Left lobe of liver (tissue), 2 donors: ENCODE measurements at places on chromosomes 4 and X.
A peak's percentile ranks its signal among the peaks of the same experiment; 100 is the strongest.

DNA sequence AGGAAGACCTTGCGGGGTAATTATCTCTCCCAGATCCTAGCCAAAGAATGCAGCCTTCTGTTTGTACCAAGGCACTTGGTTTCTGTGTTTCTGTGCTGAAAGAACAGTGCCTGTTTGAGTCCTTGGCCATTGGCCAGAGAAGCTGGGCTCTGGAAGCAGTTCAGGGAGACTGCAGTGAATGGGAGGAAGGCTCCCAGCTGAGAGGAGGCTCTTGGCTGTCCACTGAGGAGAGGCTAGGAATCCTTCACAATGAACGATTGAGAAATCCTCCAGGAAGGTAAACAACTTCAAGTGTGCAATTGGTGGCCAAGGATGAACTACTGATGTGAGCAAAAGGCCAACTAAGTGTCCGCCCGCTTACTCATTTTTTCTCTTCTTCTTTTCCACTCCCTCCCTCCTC, 61.3 kb downstream of the HS3ST1 start:
- DNase-seq: no peak

- DNase-seq: no peak
These were observed 15.6 kb downstream of the DCK start for GRCh38 chr4:71009086-71009485.

GRCh38 chr4:45621971-45622370, 501.9 kb downstream of the GABRG1 start:
- DNase-seq: no peak

GRCh38 chr4:55078987-55079386, 46.4 kb downstream of the KDR start:
- DNase-seq: no peak

DNA sequence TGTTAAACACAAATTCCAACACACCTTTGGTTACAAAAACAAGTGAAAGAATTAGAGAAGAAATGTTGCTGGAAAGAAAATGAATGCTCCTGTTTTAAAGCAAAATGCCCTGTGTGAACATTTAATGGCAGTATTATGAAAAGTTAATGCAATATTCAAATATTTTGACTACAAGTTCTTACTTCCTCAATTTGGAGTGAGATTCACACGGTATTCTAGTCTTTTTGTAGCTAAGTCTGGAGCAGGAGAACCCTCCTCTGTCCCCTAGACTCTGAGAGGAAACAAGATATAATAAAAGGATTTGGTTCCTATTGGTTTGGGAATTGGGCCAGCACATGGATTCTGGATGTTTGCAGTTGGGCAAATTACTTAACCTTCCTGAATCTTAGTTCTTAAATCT, 12.7 kb downstream of the MAD2L1 start:
- DNase-seq: no peak

DNA sequence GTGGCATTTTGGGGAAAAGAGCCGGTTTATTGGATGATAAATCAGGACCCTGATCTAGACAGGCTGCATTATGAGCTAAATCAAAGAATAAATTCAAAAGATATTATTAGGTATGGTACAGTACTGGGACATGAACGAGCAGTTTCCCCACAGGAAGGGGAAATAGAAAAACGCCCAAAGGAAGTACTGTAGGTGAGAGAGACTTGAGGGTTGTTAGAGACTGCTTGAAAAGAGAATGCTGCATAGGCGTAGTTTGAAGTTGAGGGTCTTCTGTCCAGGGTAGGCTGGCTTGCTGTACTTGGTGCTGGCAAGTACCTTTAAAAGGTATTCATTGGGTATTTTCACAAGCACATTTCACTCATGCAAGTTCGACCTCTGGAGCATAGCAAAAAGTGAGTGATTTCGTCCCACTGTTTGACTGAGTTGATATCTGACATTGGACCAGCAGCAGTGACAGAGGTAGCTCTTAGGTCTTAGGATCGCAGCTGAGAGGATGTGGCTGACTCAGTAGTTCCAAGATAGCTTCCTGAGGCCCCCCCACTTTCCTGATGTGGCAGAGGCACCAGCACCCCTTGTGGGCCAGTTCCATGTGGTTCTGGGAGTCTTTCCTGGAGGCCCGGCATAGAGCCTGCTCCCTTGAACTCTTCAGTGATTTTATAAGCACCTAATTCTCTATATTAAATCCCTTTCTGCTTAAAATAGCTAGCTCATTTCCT, 64.3 kb downstream of the TMEM131L start:
- DNase-seq: no peak

DNA sequence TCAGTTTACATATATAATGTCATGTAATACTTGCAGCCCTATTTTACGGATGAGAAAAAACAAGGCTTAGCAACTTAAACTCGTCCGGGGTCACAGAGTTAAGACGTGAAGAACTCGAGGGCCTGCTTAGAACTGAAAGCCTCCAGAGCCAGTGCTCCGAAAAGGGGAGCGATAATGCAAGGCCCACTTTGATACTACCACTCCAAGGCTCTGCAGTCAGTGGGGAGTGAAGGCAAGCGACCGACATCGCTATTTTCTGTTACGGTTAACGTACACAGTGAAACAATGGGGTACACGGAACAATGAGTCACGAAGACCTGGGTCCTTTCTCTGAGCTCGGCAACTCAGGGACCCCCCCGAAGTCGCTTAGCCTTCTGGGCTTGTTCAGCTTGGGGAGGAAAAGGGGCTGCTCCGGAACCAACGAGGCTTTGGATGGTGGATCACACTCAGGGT, 965 bp downstream of the PPA2 start:
- DNase-seq: peak; percentile 46

- DNase-seq: no peak
These were observed 10.0 kb upstream of the AP1S2 start for GRCh38 chrX:15864629-15865028.

DNA sequence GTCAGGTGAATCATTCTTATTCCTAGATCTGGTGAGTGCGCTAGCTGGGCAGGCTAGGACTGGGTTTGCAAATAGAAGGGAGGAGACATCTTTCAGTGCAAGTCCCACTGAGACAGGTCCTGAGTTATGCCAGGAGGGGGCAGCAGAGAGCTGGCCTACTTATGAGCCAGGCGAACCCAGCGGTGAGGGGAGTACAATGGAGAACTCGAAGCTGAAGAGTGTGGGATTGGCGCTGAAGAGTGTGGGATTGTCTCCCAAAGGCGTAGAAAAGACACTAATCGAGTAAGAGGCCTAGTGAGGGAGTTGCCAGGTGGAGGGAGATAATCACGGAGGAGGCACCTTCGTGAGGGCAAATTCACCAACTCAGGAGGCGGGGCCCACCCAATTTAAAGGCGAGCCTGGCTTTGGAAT, 91.7 kb upstream of the CXorf66 start:
- DNase-seq: peak; percentile 69

GRCh38 chr4:92184566-92184965, 119.2 kb upstream of the GRID2 start:
- DNase-seq: no peak

DNA sequence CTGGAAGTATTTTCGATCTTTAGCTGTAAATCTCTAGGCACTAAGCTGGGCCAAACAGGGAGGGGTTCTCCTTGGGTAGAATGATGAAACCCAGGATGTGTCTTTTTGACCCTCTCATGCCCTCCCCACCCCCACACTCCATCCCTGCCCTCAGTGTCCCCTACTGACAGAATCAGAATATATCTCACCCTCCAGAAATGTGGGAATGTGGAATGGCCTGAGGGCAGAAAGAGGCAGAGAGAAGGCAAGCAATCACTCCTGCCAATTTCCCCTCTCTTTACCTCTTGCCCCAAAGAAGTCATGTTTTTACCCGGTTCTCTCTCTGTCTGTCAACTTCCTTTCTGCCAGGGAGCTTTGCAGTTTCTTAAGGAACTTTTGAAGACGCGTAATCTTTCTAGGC, 34.4 kb downstream of the RAP2C start:
- no peak for DNase-seq

- DNase-seq: no peak
These were observed 87.6 kb downstream of the GBA3 start for GRCh38 chr4:22780317-22780716.

DNA sequence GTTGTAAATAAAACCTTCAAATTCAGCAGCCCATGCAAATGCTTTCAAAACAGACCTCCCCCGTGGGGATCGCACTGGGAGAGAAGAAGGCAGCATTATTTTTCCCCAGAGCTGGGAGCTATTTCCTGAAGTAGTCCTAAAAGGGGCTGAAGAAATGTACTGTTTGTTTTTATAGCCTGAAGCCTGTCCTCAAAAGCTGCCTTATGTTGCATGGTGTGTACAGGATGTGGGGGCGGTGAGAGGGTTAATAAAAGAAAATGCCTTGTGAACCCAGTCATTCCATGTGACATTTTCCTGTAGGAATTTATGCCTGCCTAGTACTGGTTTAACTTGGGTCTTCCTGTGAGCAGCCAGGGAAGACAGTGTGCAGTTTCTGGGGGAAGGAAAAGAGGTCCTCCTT, 144.1 kb downstream of the SOWAHB start:
- DNase-seq: no peak

DNA sequence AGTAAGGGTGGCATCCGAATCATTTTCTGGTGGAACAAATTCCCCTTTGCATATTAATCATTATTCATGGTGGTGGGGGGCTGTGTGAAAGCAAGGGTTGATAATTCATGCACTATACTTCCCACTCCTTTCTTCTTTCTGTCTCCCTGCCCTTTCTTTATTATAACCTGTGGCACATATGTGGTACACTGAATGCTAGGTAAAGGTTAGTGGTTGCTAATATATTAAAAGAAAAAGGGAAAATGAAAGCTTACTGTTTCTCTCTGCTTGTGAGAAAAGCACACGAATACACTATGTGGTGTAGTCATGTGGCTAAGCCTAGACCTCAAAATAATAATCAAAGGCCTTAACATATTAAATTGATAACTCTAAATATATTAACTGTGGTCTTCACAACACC, 178.4 kb upstream of the RPS6KA3 start:
- DNase-seq: no peak

- DNase-seq: no peak
These were observed 16.6 kb upstream of the ZNF718 start for GRCh38 chr4:107444-108429.

GRCh38 chrX:39772057-39772832, 325.5 kb downstream of the BCOR start:
- DNase-seq: no peak

DNA sequence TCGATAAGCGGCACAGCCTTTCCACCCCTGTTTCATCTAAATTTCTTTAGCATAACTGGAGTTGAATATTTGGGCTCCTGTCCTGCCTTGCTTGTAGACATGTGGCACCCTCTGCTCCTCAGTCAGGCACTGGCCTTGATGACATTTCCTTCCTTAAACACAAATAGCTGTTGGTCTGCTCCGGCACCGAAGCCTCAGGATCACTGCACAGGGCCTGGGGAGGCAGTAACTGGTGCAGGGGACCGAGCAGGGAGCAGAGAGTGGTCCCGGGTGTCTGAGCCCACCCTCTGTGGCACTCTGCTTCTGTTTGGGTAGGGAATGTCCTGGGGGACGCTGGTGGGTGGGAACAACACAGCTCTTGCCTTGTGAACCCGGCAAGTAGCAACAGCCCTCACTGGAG, 13.6 kb downstream of the RGS12 start:
- peak; percentile 36 for DNase-seq

DNA sequence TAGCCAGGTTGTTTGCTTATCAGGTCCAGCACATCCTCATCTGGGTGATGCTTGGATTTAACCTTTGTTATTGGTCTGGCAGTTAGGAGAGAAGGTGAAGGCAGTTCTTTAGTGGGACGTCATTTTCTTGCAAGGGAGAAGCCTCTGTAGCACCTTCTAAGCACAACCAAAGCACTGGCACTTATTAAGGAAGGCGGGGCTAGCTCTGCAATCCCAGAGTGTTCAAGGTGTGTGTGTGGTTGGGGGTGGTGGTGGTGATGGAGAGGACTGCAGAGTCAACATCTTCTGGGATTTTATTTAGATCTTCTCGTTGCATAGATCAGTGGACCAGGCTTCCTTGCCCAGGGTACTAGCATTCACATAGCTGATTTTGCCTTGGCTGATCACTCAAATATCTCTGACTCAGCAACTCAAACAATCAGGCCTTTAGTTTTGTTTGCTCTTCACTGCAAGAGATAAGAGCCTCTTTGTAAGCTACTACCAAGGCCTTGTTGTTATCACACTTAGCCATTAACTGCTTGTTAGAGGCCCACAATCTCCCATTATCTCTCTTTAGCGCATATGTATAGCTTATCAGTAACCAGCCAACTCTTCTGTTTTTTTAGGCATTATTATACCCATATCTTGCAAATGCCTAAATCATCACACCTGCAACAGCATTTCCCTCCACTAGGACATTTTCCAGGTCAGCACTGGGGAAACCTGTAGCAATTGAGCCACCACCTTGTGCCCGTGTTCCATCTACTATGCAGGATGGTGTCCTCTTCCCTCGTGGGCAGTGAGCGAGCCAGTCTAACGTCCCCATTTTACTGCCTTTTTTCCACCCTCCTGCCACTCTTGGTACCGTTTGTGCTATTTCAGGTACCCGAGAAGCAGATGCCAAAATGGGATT, 36.5 kb upstream of the LINC00632 start:
- DNase-seq: no peak

GRCh38 chr4:34258176-34258575, 1986.1 kb downstream of the ARAP2 start:
- DNase-seq: no peak

GRCh38 chr4:173057442-173057841, 111.2 kb upstream of the GALNT7 start:
- no peak for DNase-seq

DNA sequence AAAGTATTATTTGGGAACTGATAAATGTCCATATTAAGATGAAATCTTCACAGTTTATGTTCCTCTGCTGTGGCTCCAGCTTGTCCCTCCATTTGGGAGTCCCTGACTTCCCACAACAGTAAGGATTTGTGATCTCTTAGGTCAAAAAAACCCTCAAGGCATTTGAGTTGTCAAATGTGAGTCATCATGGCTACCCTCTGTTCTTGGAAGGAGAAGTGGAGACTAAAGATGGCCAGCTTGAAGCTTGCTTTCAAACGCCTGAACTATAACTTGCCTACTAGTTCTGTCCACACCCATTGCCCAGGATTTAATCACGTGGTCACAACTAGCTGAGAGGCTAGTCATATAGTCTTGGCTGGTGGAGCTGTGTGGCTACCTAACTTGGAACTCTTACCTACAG, 107.8 kb downstream of the CCNG2 start:
- no peak for DNase-seq

GRCh38 chrX:99549381-99549780, 860.7 kb downstream of the PCDH19 start:
- DNase-seq: no peak

DNA sequence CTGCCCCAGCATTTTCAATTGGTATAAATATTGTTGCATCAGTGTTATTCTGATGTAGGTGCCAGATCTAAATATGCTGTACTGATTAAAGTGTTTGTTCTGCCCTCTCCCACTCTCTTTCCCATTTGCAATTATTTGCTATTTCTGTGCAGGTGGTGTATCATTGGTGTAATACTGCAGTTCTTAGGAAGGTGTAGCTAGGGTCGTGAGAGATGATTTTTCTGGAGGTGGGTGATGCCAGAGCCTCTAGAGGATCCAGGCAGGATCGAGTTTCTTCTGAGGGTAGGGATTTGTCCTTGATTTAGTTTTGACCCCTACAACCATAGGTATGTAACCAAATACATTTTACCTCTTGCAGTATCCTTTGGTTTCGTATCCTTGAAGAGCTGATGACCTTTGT, 1.9 kb downstream of the SMAD1 start:
- no peak for DNase-seq

- DNase-seq: no peak
These were observed 35.1 kb downstream of the CLDN22 start for GRCh38 chr4:183284965-183285364.
